Bronchial epithelial cell (primary cell): ENCODE measurements at places on chromosomes 16 and 17. TPM values are rescaled to one million over a fixed set of nuclear protein-coding genes. Genes with fewer than 3 reads are reported as not detected.

DNA sequence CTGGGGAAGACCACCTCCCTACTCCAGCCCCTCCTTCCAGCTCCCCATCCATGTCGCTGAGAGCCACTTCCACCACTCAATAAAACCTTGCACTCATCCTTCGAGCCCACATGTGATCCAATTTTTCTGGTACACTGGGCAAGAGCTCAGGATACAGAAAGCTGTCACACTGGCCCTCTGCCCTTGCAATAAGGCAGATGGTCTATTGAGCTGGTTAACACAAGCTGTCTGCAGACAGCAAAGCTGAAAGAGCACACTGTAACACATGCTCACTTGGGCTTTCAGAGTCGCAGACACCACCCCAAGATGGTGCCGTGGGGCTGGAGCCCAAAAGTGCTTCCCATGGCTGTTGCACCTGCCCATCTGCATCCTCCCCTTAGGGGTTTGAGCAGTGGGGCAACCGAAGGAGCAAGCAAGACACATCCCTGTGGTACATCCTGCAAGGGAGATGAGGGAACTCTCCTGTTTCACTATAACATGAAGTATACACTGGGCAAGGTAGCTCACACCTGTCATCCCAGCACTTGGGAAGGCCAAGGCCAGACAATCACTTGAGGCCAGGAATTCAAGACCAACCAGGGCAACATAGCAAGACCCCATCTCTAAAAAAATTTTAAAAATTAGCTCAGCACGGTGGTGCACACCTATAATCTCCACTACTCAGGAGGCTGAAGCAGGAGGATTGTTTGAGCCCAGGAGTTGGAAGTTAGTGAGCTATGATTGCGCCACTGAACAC, 52.8 kb upstream of the C17orf78 start:
- DNase-seq, result no peak

GRCh38 chr16:24539850-24540601, 660 bp downstream of the RBBP6 start:
- no peak for DNase-seq

NOTUM gene
- 0.13 TPM in 1 of 2 replicates, not detected in the other for total RNA-seq

DNA sequence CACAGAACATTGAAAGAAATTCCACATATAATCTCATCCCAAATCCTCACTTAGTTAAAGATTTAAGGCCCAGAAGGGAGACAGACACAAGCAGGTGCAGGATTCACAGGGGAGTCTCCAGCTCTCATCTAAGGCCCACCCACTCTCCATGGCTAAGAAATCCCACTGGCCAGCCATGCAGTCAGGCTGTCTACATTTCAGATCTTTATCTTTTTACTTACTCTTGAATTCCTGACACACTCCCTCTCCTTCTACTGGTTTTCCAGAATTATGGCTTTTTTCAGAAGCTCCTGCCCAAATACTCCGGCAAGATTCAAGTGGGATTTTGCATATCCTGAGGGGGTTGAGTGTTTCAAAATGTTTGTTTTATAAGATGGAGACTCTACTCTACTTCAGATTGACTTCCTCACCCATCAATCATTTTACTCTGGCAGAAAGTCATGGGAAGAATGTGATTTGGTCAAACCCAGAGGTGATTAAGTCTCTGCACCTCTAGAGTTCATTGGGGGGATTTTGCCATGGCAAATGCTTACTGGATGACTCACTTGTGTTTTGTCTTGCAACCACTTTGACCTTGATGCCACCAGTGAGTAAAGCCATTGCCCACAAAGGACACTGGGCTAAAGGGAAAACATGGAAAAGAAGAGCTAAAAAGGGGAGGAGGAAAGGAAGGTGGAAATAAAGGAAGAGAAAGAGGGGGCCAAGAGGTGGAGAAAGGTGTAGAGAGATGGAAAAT, 688.8 kb upstream of the SALL1 start:
- DNase-seq, result peak; percentile 10

- peak; percentile 62 for DNase-seq
Measured at GRCh38 chr17:68624381-68624780, 23.2 kb upstream of the FAM20A start.

GRCh38 chr17:27384261-27384701, 72.0 kb upstream of the KSR1 start:
- DNase-seq, result peak; percentile 97

LCAT gene
- total RNA-seq, result 1.6 and 1.7 TPM in 2 replicates

GRCh38 chr17:77396610-77397009, 255.8 kb downstream of the SEC14L1 start:
- DNase-seq, result no peak

UQCRC2 gene
- total RNA-seq, result 250 and 252 TPM in 2 replicates

GRCh38 chr17:1461198-1461944, 5.3 kb upstream of the CRK start:
- no peak for DNase-seq

MAP3K3 gene
- 10.1 and 11.1 TPM in 2 replicates for total RNA-seq

DNA sequence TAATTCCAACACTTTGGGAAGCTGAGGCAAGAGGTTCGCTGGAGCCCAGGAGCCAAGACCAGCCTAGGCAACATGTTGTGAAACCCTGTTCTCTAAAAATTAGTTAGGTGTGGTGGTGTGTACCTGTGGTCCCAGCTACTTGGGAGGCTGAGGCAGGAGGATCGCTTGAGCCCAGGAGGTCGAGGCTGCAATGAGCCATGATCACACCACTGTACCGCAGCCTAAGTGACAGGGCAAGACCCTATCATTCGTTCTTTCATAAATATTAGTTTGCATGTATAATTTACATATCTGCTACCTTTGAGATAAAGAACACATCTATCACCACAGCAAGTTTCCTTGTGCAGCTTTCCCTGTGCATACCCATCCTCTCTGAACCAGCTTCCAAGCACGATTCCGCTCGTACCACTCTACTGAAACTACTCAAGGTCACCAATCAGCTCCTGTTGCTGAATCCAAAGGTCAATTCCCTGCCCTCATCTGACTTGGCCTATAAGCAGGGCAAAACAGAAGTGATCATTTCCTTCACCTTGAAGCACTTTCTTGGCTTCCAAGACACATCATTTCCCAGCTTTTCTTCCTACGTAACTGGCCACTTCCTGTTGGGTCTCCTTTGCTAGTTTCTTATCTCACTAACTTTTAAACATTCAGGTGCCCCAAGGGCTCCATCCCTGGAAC, 49.1 kb downstream of the GRB2 start:
- DNase-seq, result no peak
